ENCODE measurements at places on chromosomes 2 and 18. TPM values are rescaled to one million over a fixed set of nuclear protein-coding genes. Genes with fewer than 3 reads are reported as not detected.

The RNF25 gene
- 24.0 TPM for total RNA-seq

The PLEKHA3 gene
- total RNA-seq: 8.4 TPM

The LBX2 gene
- 4.3 TPM for total RNA-seq

The PTPRN gene
- total RNA-seq: 0.47 TPM

The ARHGAP15 gene
- total RNA-seq: not detected

The CFAP210 gene
- total RNA-seq: not detected

The C1GALT1C1L gene
- 0.47 TPM for total RNA-seq

The FAM110C gene
- 0.34 TPM for total RNA-seq

The GPBAR1 gene
- total RNA-seq: 0.35 TPM

The CRYGD gene
- total RNA-seq: not detected

The FAM117B gene
- 3.1 TPM for total RNA-seq

The ICOS gene
- total RNA-seq: not detected

GRCh38 chr2:26001743-26002351 is 19.6 kb upstream of the KIF3C start:
- no peak for DNase-seq

DNA sequence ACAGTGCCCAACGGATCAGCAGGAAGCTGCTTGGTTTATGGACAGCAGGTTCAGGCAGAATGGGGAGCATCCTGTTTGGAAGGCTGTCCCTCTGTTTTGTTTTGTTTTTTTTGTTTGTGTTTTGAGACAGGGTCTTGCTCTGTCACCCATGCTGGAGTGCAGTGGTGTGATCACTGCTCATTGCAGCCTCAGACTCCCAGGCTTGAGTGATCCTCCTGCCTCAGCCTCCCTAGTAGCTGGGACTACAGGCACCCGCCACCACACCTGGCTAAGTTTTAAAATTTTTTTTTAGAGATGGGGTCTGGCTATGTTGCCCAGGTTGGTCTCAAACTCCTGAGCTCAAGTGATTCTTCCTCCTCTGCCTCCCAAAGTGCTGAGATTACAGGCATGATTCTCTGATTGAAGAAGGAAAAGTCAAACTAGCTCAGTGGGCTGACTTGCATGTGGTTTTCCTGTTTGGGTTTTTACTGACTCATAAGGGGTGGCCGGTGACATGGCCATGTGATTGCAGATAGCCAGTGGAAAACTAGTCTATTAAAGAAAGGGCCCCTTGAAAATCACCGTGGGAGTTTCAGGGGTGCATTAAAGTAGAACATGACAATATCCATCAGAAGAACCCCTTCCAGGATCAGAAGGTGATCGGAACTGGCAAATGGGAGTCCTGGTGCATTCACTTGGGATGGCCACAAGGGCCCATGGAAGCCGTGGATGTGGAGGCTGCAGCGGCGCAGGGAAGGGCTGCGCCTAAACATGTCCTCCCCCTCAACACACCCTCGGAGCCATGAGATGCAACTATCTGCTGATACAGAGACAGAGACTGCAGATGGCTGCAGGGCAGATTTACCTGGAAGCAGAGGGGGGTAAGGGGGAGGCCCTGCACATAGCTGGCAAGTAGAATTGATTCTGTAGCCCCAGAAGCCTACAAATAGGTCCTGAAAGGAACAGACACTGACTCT is 26.5 kb downstream of the AQP12B start:
- no peak for DNase-seq

DNA sequence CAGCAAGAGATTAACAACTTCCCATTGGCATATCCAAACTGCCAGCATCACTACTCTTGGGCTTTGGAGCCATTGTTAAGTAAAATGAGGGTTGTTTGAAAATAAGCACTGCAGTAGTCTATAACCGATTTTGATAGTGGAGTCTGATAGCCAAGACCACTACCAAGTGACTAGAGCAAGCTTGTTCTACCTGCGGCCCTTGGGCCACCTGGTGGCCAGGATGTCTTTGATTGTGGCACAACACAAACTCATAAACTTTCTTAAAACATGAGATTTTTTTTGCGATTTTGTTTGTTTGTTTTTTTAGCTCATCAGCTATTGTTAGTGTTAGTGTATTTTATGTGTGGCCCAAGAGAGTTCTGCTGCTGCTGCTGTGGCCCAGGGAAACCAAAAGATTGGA is 11.0 kb downstream of the UBE2E3 start:
- DNase-seq: no peak

DNA sequence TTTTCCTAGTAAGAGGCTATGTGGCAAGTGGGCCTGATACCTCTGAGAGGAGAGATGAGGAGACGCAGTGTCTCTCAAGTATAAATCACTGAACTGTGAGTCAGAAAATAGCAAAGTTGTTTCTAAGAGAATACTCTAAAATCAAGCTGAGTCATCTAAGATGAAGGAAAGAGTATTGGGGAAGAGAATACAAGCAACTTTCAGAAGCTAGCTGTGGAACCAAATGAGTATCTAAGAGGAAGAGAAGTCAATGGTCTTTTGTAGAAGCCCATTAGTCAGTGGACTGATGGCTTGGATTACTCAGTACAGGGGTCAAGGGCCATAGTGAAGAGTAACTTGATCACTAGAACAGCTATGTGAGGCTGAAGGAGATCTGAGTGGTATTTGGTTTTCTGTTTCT is 2.7 kb upstream of the DCC start:
- DNase-seq: no peak

DNA sequence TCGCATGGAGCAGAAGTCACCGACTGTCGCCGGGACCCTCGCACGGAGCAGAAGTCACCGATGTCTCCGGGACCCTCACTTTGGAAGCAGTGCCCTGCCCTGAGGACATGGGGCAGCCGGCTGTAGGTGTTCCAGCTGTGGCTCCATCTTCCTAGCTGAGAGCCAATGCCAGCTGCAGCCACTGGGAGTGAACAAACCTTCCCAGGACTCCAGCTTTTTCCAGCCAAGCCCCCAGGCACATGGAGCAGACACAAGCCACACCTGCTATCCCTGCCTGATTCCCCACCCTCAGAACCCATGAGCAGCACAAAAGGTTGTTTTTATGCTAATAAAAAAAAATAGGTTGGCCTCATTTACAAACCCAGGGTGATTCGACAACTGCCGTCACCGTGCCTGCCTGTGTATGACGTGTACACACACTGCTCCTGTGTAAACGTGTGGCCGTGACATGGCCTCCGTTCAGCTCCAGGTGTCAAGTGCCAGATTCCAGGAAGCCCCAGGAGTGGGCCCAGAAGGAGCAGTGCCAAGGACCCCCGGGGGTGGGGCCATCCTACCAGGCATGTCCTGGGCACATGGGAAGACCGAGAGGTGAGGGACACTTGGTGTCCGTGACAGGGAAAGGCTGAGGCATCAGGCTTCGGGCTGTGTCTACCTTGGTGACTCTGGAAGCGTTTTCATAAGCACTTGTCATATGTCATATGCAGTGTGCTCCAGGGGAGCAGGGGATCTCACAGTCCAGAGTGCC is 91.5 kb downstream of the EIPR1 start:
- DNase-seq: no peak

DNA sequence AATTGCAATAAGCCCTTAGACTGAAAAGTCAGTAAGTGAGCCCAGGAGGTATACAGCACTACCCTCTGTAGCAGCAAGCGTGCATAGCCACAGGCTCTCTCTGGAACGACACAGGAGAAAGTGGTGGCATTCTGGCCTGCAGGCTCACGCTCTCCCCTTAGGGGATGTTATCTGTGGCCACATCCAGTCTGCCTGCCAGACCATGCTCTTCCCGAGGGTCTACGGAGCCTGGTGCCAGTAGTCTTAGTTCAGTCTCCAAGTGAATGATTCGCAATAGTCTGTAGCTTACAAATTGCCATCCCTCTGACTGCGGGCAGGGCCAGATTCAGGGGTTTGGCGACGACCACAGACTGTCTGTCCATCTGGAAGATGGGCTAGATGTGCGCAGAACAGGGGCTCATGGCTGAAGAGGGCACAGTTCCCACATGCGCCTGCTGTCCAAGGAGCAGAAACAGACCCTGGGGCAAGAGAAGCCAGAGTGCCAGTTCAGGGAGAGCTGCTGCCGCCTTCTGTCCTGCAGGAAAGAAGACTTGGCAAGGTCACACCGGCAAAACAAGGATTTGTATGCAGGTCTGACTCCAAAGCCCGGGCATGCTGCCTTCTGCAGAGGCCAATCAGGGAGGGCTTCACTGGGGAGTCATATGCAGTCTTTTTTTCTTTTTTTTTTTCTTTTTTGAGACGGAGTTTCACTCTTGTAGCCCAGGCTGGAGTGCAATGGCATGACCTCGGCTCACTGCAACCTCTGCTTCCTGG is 3.5 kb upstream of the KLF11 start:
- no peak for DNase-seq

DNA sequence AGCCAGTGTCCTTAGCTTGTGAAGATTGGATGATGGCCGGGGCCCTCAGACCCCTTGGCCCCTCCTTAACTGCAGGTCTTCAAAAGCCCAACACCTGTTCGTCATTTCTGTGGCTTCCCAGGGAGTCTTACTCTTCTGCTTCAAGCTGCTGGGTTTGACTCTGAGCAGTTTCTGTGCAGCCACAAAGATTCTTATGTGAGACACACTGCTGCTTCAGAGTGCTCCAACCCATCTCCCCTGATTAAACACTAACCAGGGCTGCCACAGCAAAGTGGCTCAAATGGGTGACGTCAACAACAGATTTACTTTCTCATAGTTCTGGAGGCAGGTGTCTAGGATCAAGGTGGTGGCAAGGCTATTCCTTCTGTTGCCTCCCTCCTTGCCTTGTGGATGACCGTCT is 40.8 kb downstream of the TSN start:
- no peak for DNase-seq

DNA sequence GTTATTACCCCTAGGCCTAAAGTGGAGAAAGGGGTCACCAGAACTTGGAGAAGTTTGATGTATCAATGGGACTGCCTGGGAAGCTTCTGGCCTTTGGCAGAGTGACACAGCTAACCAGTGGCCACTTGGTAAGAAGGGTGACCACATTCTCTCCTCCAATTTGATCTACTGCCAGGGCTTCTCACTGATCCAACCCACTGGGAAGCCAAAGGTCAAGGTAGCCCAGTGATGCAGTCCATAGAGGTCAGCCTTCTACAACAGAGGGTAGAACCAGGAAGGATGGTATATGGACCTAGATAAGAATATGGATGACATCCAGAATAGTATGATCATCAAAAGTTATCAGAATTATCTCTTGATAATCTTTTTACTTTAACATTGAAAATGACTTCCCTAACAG is 493.6 kb downstream of the NYAP2 start:
- DNase-seq: no peak

GRCh38 chr18:36451454-36452251 is 154.1 kb downstream of the FHOD3 start:
- no peak for DNase-seq

- no peak for DNase-seq
These were observed 85.3 kb downstream of the METTL4 start for GRCh38 chr18:2485983-2486382.

GRCh38 chr2:227608561-227609338 is 5.9 kb downstream of the SCYGR3 start:
- DNase-seq: no peak

DNA sequence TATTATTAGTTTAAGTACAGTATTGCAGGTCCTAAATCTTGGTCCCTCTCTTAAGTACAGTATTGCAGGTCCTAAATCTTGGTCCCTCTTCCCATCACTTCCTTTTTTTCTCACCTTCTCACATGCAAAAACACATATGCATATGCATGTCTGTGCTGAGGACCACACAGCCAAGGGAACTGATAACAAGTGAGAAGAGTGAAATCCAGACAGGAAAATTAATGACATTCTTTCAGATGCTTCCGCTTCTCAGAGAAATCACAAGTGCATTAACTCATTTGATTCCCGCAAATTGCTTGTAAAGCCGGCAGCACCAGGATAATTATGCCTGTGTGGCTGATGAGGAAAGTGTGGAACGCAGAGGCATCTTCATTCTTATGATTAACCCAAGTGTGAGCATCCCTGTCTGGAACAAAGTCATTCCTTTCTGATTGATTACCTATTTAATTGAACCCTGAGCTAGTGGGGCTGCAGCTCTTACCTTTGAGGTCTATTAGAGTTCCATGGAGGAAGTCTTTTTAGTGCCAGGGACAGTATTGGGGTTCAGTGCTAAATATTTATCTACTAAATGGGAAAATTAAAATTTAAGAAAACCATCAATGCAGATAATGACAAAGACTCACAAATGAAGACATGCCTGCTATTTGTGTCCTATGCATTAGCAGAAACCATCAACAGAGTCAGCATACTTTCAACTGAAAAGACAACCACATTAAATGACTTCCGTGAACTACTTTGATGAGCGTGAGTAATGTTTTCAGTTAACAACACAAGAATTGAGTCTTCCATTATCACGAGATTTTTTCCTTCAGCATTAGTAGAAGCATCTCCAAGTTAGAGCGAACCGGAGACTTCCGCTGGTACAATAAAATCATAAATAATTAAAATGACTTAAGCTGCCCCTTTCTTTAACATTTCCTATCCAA is 220.4 kb upstream of the SLC35G4 start:
- DNase-seq: no peak

- no peak for DNase-seq
These were observed 30.8 kb downstream of the ZNF892 start for GRCh38 chr2:95238131-95238530.

GRCh38 chr2:197804758-197805714 is 643 bp downstream of the PLCL1 start:
- DNase-seq: no peak

DNA sequence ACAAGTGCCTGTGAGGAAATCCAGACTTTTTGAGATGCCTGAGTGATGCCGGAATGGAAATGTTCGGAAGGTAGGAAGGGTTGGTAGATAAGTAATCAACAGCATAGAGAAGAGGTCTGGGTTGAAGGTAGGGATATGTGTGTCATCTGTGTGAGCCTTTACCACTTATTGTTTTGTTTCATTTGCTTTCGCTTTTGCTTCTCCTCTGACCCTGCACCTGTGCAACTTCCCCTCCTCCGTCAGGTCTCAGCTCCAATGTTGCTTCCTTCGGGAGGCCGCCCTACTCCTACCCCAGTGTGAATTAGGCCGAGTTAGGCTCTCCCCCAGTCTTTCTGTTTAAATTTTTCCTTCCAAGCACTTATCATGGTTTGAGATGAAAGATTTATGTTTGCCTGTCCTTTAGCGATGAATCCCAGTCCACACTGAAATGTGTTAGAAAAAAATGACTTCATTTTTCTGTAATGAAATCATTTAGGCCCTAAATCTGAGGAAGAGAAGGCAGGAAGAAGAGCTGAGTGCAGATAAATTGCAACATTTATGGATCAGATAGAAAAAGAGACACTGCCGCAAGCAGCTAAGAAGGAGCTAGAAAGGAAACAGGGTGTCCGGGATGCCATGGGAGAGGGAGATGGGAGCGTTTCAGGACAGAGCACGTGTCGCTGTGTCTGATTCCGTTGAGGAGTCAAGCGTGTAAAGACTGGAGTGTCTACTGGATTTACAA is 139.6 kb upstream of the PELI1 start:
- no peak for DNase-seq

- DNase-seq: no peak
These were observed 145.9 kb downstream of the TNS1 start for GRCh38 chr2:217856871-217857270.

GRCh38 chr2:159155791-159156190 is 130.7 kb downstream of the WDSUB1 start:
- DNase-seq: no peak

- no peak for DNase-seq
These were observed 258.9 kb upstream of the FBXO11 start for GRCh38 chr2:48165070-48165753.

- no peak for DNase-seq
These were observed 125.4 kb downstream of the SPTBN1 start for GRCh38 chr2:54581326-54582039.

Measured in glomerular endothelial cell (primary cell).